Right lobe of liver (tissue), 6 donors: ENCODE measurements at places on chromosomes 5 and 9.

DNA sequence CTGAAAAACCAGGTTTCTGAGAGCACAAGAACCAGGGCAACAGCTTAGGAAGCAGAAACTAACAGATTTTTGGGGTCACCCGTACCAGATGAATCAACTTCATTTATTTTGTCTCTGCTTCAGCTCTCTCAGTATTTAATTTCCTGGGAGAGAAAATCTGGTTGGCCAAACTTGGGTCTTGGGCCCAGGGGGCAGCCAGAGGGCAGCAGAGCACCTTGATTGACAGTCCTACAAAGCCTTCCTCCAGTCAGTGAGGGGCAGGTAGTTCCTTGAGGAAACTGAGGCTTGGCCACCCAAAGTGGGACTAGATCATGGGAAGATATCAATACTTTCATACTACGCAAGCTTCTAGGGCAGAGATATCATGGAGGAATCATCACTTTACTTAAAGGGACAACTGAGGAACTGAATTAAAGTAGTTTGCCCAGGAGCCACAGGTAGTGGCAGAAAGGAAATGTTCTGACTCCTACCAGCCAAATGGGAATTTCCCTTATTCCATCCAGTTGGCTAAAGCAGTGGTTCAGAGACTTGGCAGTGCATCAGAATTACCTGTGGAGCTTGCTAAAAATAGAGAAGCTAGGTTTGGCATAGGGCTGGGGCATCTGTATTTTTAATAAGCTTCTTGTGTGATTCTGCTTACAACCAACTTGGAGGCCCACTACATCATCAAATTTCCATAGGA, 21.5 kb upstream of the ARHGAP26 start:
- no peak for DNase-seq

GRCh38 chr9:114484854-114485443, 20.3 kb downstream of the WHRN start:
- DNase-seq: no peak

- no peak for DNase-seq
These were observed 6.0 kb downstream of the KIF2A start for GRCh38 chr5:62312036-62312435.

- peak; percentile 66 for DNase-seq
These were observed 265.5 kb upstream of the ADAMTSL1 start for GRCh38 chr9:18208166-18209059.

GRCh38 chr5:8068078-8068477, 199.1 kb downstream of the MTRR start:
- no peak for DNase-seq

DNA sequence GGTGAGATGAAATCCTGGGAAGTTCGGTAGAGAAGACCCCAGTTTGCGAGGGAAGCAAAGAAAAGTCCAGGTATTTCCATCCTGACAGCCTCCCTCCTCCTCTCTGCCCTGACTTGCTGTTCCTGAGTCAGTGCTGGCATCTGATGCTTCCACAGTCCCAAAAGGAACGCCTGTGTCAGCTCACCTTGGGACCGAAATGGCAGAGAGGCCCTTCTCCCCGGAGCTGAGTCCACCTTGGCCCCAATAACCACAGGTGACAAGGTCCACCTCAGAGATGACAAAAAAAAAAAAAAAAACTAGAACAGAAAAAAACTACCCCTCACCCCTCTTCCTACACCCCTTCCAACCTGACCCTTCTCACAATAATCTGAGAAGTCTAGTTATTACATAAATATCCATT, 31.6 kb downstream of the SLC6A7 start:
- DNase-seq: no peak

DNA sequence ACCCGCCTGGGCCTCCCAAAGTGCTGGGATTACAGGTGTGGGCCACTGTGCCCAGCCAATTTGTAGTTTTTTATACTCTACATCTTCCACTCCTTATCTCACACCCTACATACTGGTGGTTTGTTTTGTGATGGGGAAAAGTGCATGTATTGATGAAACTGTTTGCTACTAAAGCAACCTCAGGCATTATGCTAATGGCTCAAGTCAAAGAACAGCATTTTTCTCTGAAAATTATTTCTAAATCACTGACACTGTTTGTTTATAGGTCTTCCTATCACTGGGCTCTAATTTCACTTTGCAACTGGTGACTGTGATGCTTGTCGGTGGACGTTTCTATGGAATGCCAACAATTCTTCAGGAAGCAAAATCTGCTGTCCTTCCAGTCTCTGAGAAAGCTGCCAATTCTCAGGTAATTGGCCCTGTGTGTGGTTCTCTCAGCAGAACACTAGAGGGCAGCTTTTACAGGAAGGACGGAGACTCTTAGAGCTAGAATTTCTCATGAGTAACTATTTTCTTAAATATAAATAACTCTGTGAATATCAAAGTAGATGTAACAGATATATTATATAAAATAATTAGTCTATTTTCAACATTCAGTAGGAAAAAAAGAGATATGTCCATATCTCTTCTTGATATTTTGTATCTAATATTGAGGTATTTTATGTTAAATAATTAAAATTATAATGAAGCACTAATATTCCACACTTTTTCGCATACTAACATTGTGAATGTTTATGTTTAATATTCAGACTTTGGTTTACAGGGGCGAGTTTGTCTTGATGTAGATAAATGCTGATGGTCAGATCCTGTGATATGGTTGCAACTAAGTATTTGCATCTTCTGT, 244.1 kb downstream of the ADGRV1 start:
- no peak for DNase-seq
